Endodermal cell (in vitro differentiated cells): ENCODE measurements at places on chromosomes 3 and 15. TPM values are rescaled to one million over a fixed set of nuclear protein-coding genes. Genes with fewer than 3 reads are reported as not detected.

- no peak for DNase-seq
- no peak overlapping the region for H3K4me3 ChIP-seq
- no peaks in the 10 kb centered on the region for H3K36me3 ChIP-seq
- H3K27me3 ChIP-seq: no peaks in the 10 kb centered on the region
These were observed 490.1 kb upstream of the ATP11B start for GRCh38 chr3:182303169-182303568.

- peaks cover 18% of the 10 kb centered on the region for H3K4me1 ChIP-seq
- no peak overlapping the region for H3K4me3 ChIP-seq
- H3K27ac ChIP-seq: peak overlapping the region; percentile 38
- no peak for DNase-seq
These were observed 3.9 kb upstream of the CSK start for GRCh38 chr15:74777769-74778598.

DNA sequence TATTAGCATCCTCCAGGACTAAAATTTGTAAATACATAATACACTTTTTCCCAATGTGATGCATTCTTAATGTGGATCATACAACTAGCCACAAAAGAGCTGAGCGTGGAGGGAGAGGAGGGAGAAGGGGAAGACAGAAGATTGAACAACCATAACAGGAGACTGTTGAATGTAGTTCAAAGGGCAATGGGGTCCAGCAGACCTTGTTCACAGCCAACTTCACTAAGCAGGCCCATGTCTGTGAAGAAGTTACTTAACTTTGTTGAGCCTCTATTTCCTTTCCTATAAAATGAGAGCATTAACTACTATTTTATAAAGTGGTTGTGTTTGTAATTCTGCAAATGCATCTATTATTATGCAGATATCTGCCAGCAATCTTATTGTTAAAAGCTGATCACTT lies 13.3 kb downstream of the NCEH1 start:
- no peak for DNase-seq
- H3K4me1 ChIP-seq: no peaks in the 10 kb centered on the region
- no peak overlapping the region for H3K4me3 ChIP-seq
- H3K36me3 ChIP-seq: no peaks in the 10 kb centered on the region
- no peak overlapping the region for H3K27ac ChIP-seq

DNA sequence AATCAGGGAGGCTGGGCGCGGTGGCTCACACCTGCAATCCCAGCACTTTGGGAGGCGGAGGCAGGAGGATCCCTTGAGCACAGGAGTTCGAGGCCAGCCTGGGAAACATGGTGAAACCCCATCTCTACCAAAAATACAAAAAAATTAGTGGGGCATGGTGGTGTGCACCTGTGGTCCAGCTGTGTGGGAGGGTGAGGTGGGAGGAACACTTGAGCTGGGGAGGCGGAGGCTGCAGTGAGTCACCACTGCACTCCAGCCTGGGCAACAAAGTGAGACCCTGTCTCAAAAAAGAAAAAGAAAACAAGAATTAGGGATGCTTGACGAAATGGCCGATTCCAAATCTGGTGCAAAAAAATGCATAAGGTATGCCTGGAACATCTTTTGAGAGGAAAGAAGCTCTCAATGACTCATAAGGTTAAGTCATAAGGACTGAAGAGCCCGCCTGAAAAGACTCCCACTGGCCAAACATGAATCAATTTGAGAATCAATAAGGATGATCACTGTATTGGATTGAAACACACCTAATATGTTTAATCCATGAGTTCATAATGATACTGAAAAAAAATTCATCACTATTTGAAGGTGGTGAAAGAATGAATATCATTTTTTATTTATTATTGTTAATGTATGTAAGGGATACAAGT lies 27.7 kb downstream of the BLM start:
- no peak for DNase-seq
- H3K27ac ChIP-seq: no peak overlapping the region
- no peaks in the 10 kb centered on the region for H3K27me3 ChIP-seq
- peaks cover 6% of the 10 kb centered on the region for H3K36me3 ChIP-seq
- H3K4me1 ChIP-seq: no peaks in the 10 kb centered on the region
- no peak overlapping the region for H3K4me3 ChIP-seq

DNA sequence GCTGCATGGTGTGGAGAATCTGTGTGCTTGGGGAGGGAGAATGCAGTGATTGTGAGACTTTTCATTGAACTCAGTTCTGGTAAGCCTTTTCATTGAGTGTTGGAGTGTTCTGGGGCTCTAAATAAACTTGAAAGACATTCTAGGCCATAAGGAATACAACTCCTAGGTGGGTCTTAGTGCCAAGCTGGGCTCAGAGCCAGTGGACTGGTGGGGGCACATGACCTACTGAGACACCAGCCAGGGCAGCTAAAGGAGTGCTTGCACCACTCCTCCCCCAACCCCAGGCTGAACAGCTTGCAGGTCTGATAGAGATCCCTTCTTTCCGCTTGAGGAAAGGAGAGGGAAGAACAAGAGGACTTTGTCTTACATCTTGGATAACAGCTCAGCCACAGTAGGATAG lies 21.7 kb upstream of the KPNA4 start:
- H3K27me3 ChIP-seq: peaks cover 27% of the 10 kb centered on the region
- no peaks in the 10 kb centered on the region for H3K36me3 ChIP-seq
- no peak overlapping the region for H3K4me3 ChIP-seq

DNA sequence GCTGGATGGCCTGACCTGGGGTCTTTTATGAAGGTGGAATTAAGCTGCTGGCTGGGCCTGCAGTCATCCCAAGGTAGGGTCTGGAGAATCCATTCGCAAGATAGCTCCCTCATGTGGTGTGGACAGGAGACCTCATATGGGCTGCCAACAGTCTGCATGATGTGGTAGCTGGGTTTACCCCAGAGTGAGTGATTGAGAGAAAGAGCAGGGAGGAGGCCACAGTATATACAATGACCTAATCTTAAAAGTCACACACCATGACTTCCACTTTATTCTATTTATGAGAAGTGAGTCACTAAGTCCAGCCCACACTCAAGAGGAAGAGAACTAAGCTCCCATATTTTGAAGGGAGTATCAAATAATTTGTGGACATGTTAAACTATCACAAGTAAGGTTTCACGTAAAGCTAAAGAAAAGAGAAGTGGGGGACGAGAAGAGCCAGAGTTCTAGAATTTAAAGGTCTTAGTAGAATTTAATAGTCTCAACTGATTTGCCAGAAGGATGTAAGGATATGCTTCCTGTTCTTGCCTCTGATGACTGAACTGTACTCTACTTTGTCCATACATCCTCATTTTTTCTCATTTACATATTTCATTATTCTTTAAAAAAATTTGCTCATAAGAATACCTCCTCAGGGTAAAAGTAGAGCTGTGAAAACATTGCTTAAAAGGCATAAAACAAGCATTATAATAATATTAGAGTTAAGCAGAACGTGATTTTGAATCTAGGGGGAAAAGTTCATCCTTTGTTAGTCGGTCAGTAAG lies 184.4 kb downstream of the PEX5L start:
- H3K4me1 ChIP-seq: no peaks in the 10 kb centered on the region
- no peaks in the 10 kb centered on the region for H3K36me3 ChIP-seq
- peak; percentile 70 for DNase-seq
- H3K4me3 ChIP-seq: no peak overlapping the region
- H3K27me3 ChIP-seq: no peaks in the 10 kb centered on the region

DNA sequence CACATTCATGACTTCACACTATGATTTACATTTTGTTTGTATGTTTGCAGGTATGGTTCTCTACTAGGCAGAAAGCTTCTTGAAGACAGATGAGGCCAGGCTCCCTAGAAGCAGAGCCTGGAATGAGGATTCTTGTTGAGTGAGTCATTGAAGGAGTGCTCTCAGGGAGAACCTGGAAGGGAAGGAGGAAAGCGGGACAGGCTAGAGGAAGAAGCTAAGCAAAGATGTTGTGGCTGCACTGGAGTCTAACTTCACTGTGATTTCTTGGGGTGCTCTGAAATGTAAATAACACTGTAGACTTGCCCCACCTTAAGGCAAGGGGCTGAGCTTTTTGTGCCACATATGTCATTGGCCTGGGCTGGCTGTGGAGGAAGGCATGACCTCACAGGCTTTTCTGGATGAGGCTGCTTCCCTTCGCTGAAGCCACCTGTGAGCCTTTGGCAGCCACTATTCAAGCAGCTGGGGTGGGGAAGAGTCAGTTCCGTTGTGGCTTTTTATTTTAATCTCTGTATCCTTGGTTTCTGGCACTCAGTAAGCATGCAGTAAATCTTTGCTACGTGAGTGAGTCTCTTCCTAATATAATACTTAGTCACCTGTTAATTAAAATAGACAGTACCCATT lies 307.3 kb downstream of the SV2B start:
- peaks cover 5% of the 10 kb centered on the region for H3K4me1 ChIP-seq
- no peaks in the 10 kb centered on the region for H3K36me3 ChIP-seq
- no peak overlapping the region for H3K4me3 ChIP-seq
- no peak overlapping the region for H3K27ac ChIP-seq

GRCh38 chr15:85318048-85318731 lies 62.2 kb upstream of the AKAP13 start:
- no peak overlapping the region for H3K4me3 ChIP-seq
- no peaks in the 10 kb centered on the region for H3K27me3 ChIP-seq
- H3K27ac ChIP-seq: no peak overlapping the region

GRCh38 chr3:64056606-64057180 lies 33.4 kb upstream of the PSMD6 start:
- H3K27me3 ChIP-seq: no peaks in the 10 kb centered on the region
- peaks cover 6% of the 10 kb centered on the region for H3K4me1 ChIP-seq
- no peaks in the 10 kb centered on the region for H3K36me3 ChIP-seq
- H3K4me3 ChIP-seq: no peak overlapping the region
- DNase-seq: no peak

GRCh38 chr3:3129579-3129978 lies 2.8 kb downstream of the TRNT1 start:
- H3K27ac ChIP-seq: no peak overlapping the region
- no peak overlapping the region for H3K4me3 ChIP-seq
- DNase-seq: no peak
- H3K4me1 ChIP-seq: peaks cover 5% of the 10 kb centered on the region
- H3K27me3 ChIP-seq: no peaks in the 10 kb centered on the region
- H3K36me3 ChIP-seq: peaks cover 34% of the 10 kb centered on the region

GRCh38 chr3:10356461-10356981 lies 35.6 kb upstream of the SEC13 start:
- H3K4me1 ChIP-seq: peaks cover 10% of the 10 kb centered on the region
- no peaks in the 10 kb centered on the region for H3K36me3 ChIP-seq
- DNase-seq: no peak

DNA sequence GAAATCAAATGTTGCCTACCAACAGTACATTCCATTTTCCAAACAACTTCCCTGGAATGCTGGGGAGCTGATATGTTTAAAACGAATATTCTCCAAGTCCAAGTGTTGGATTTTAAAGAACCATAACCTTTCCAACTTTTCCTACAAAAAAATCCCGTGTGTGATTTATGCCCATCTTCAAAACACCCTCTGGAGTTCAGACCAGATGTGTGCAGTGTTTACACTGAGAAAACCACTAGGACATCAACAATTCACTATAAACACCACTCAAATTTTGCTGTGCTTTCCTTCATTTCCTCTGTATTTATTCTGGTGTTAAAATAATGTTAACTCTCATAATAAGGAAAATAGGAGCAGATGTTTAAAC lies 2.4 kb downstream of the VGLL4 start:
- peak overlapping the region; percentile 98 for H3K27ac ChIP-seq
- no peak for DNase-seq
- H3K36me3 ChIP-seq: no peaks in the 10 kb centered on the region
- H3K4me1 ChIP-seq: peaks cover 26% of the 10 kb centered on the region

EXD1 gene
- not detected in 3 replicates for total RNA-seq

MASP1 gene
- total RNA-seq: 0.09 to 2.1 TPM (median 0.88 TPM) in 3 replicates

LRRC34 gene
- total RNA-seq: 10.0 and 11.3 TPM in 2 replicates

FGD5 gene
- 17.0 to 22.5 TPM (median 18.9 TPM) in 3 replicates for total RNA-seq

CSPG4 gene
- 3.1 to 3.9 TPM (median 3.3 TPM) in 3 replicates for total RNA-seq

A4GNT gene
- total RNA-seq: not detected in 3 replicates

CADPS gene
- total RNA-seq: 10.4 to 11.7 TPM (median 11.6 TPM) in 3 replicates

COL8A1 gene
- total RNA-seq: 3.3 and 3.9 TPM in 2 replicates

GLDN gene
- total RNA-seq: 1.1 to 1.7 TPM (median 1.3 TPM) in 3 replicates

GOLGA6D gene
- total RNA-seq: 0.11 and 0.14 TPM in 2 replicates

TNFSF10 gene
- not detected in 3 replicates for total RNA-seq
